ENCODE measurements at places on chromosomes 6 and 20.

- no peak for DNase-seq
Measured at GRCh38 chr20:59603781-59604541, at the start of gene PHACTR3. TSS of gene PHACTR3 (plus strand) at chr20:59604540. CDS start at chr20:59605015, 475 bp downstream.

- no peak for DNase-seq
Measured at GRCh38 chr6:121663292-121663810, 227.9 kb downstream of the GJA1 start.

DNA sequence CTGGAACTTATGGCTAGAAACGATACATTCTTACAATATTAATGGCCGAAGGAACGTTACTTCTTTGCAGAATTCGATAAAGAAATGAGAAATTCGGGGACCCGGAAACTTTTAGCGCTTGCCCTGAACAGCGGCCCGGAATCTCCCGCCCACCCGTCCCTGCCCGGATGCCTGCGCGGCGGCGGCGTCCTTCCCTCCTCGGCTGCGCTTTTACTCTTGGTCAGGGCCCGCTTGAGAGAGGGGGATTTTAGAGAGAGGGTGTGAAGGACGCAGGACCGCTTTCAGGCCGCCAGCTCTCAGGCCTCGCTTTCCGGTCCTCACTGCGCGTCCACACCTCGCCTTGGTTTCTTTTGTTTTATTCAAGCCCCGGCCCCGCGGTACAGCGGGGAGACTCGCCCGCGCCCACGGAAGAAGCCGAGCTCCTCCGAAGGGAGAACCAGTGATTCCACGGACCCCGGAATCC lies 243.7 kb downstream of the ARID1B start:
- DNase-seq: no peak

DNA sequence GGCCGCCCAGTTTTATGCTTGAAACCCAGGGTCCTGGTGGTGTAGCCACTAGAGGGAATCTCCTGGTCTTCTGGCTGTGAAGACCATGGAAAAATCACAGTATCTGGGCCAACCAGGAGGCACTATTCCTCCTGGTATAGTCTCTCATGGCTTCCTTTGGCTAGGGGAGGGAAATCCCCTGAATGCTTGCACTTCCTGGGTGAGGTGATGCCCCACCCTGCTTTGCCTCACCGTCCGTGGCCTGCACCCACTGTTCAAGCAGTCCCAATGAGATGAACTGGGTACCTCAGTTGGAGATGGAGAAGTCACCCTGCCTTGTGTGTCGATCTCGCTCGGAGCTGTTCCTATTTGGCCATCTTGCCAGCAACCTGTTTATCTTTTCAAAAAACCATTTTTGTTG lies 10.1 kb upstream of the ZNF337 start:
- DNase-seq: no peak

DNA sequence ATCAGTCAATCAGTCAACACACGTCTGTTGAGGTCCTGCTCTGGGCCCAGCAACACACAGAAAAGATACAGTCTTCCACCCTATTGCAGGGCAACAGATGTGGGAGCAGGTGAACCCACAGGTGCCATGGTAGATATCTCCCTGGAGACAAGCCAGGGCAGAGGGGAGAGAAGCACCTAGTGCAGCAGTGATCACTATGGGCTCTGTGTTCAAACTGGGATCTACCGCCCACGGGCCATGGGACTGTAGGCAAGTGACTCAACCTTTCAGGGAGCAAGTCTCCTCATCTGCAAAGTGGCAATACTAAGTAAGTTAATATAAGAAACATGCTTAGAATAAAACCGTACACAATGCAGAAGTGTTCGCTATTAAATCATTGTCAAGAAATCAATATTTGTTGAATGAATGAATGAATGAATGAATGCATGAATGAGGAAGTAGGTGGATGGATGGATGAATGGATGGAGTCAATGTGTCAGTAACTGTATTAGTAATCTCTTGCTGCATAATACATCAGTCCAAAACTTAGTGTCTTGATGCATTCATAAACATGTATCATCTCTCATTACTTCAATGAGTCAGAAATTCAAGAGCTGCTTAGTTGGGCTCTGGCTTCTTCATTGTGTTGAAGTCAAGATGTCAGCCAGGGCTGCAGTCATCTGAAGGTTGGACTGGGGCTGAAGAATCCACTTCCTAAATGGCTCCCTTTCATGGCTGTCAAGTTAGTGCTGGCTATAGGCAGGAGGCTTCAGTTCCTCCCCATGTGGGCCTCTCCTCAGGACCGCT lies 31.9 kb upstream of the NFATC2 start:
- DNase-seq: no peak

DNA sequence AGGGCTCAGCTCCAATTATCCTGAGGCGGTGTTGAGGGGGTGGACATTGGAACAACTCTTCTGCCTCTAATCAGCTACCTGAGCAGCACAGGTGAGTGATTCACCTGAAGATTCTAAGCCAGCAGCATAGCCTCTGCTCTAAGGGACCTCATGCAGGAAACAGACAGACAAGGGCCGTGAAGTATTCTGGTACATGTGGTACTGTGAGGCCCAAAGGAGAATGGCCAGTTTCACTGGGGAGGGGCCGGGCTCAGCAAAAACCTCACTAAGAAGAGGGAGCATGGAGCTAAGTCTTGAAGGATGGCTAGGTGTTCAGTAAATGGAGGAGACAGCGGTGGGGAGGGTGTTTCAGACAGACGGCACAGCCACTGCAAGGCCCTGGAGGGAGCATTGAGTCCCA lies 58.5 kb upstream of the CCDC167 start:
- no peak for DNase-seq

DNA sequence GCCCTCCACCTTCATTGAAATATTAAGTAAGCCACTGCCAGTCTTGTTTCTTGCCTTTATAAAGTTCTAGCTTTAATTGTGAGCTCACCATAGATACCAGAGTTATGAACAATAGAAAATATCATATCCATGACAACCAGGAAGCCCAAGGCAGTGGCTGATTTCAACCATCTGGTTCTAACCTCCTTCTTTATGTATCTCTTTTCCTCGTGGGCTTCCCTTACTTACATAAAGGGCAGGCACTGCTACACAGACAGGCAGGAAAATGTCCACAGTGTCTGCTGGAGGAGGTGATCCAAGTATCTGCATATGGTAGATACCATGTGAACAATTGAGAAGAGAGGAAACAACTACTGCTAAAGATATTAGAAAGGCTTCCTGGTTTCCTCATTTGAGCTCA lies 65.2 kb upstream of the PRND start:
- no peak for DNase-seq

GRCh38 chr6:25889877-25890853 lies 16.1 kb upstream of the SLC17A3 start:
- DNase-seq: peak; percentile 18

DNA sequence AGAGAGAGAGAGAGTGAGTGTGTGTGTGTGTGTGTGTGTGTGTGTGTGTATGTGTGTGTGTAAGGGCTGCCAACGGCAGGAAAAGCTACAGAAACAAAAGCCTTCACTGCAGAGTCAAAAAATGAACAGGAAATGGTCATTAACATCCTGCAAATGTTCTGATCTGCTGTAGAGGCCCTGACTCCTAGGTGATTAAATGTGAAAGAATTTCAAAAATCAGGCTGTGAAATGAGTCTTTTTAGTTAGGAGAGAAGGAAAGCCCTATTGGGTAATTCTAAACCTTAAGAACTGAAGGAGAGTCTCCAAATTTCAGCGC lies 166.5 kb upstream of the MYLIP start:
- DNase-seq: peak; percentile 74

GRCh38 chr6:162119341-162119740 lies 608.2 kb downstream of the PRKN start:
- DNase-seq: no peak

- no peak for DNase-seq
Measured at GRCh38 chr6:135748189-135748588, 103.3 kb upstream of the PDE7B start.

DNA sequence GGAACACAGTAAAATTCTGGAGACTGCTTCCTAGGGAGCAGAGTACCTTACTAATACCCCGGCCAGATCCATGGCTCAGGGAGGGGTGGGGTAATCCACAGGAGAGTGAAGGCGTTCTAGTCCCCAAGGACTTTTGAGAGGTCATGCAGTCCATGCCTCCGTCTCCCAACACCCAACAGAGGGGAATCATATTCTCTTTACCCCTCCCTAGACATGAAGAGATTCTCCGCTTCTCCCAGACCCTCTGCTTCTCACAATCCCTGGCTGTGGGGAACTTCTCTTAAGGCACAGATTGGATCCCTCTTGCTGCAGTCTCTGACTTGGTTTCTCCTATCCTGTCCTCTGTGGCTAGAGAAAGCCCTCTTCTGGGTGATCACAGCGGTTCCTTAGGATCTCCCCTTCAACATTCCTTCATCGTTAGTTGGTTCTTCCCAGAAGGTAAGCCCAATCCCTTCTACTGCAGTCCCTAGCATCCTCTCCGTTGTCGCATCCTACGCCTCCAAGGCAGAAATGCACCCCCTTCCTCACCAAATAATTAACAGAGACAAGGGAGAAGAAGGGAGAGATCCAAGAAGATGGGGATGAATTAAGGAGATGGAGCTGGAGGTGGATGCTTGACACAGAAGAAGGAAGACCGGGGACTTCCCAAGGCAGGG lies 562 bp downstream of the GGT7 start:
- no peak for DNase-seq

- no peak for DNase-seq
Measured at GRCh38 chr6:97222903-97223302, 60.1 kb downstream of the MMS22L start.

- DNase-seq: no peak
Measured at GRCh38 chr6:43772681-43773049, 2.7 kb downstream of the VEGFA start.

GRCh38 chr6:327538-328116 lies 35.3 kb downstream of the DUSP22 start:
- DNase-seq: no peak

DNA sequence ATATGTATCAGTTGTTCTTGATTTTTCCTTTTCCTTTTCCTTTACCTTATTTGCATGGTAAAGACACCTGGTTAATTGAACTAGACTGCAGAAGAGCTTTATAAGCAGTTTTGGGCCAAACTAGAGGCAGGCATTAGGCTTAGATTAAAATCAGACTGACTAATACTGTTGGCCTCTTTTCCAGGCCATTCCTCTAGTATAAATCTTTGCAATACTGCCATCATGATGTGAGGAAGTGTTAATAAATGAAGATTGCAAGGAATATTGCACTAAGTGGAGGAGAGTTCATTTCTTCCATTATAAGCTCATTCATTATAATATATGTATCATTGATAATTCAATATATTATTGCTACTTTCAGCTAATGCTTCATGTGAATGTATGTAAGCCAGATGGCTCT lies 163.8 kb downstream of the MMUT start:
- DNase-seq: peak; percentile 0

DNA sequence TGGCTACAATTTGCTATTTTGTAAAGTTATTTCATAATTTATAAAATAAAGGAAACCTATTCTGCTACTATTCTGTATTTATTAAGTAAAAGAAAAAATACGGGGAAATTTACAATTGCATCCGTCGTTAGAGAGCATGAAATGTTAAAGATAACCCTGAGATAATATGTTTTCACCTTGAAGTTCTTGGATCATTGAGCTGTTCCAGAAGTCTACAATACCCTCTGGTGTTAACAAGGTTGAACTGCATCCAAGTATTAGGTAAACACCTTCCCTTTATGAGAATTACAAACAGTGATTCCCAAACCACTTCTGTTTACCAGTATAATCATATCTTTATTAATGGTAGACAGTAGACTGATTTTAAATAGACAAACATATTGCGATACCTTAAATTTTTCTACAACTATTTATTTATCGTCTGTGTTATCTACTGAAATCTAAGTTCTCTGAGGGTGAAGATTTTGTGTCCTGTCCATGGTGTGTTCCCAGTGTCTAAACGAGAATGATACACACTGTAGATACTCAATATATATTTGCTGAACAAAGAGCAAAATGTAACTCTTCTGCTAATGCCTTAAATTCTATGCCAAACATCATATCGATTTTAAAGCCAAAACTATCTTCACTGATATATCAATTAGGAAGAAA lies 28.2 kb downstream of the TBC1D32 start:
- DNase-seq: no peak

GRCh38 chr20:31849306-31849930 lies 4.0 kb upstream of the FOXS1 start:
- no peak for DNase-seq
